H7 (cell line): ENCODE measurements at places on chromosomes 5 and 9.

DNA sequence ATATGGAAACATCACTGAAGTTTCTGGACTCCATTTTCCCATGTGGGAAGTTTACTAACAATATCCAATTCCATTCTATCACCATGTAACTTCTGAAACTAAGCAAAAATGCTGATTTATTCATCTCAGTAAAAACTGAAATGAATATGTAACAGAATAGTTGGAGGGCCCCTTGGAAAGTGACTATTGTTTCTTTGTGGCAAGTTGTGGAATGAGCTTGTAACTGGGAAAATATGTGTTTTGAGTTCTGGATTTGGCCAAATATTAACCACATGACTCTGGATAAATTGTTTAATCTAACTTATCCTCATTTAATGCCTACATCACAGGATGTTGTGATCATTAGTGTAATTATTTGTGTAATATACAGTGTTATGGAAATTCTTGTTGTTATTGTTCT lies 619.3 kb downstream of the TLE4 start:
- no peak for DNase-seq

DNA sequence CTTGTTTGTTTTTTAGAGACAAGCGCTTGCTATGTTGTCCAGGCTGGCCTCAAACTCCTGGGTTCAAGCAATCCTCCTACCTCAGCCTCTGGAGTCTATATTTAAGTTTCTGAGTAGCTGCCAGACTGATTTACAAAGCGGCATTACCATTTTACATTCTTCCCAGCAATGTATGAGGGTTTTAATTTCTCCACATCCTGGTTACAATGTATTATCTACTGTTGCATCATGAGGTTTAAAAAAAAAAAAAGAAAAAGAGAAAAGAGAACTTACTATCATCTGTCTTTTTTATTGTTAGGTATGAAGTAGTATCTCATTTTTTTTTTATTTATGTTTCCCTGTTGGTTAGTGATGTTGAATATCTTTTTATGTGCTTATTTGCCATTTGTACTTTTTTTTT lies 18.9 kb upstream of the CLINT1 start:
- DNase-seq: no peak

- no peak for DNase-seq
These were observed 60.1 kb downstream of the FOCAD start for GRCh38 chr9:20744036-20744630.

DNA sequence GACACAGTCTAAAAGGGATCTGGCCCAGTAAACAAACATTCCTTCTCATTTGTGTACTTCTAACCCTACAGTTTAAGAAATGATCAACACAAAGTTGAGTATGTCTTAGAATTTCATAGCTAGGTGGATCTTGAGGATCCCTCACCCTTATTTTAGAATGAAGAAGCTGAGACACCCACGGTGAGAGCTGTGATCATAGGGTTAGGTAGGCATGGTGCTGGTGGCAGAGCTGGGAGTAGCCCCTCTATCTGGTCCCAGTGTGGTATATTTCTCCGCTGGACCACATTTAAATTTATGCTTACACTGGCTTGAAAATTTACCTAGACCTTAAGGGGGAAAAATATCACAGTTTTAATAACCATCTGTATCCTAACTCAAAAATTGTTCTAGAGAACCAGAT lies 39.8 kb downstream of the UGCG start:
- no peak for DNase-seq

DNA sequence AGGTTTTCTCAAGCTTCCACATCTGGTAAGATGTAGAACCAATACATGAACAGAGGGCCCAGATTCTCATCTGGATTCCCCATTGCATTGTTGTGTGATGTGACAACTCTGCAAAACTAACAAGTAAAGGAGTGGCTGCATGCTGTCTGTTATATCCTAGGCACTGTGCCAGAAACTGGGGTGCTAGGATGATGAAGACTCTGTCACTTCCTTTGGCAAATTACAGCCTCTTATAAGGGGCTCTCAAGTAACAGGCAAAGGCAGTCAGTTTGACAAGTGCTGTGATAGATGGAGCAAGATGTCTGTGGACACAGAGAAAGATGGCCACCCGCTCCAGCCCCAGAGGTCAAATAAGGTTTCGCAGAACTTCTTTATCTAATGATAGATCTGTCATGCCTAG lies 115.7 kb downstream of the PAPPA start:
- DNase-seq: no peak

- DNase-seq: peak; percentile 86
These were observed 27.1 kb downstream of the UBE2QL1 start for GRCh38 chr5:6475626-6476312.

GRCh38 chr9:32344551-32345182 lies 39.8 kb upstream of the ACO1 start:
- DNase-seq: peak; percentile 17

DNA sequence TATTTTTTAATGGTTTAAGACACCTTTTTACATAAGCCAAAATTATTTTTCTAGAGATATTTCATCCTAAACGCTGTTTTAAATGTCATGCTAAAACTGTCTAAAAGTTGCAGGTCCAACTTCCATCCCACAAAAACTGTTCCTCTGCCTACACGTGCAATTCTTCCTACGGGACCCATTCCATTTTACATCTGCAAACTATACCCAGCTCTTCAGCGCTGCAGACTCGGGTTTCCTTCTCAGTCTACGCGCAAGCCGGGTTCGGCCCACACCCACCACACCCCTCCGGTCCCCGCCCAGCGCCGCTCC lies 8.7 kb downstream of the RANBP6 start:
- no peak for DNase-seq

DNA sequence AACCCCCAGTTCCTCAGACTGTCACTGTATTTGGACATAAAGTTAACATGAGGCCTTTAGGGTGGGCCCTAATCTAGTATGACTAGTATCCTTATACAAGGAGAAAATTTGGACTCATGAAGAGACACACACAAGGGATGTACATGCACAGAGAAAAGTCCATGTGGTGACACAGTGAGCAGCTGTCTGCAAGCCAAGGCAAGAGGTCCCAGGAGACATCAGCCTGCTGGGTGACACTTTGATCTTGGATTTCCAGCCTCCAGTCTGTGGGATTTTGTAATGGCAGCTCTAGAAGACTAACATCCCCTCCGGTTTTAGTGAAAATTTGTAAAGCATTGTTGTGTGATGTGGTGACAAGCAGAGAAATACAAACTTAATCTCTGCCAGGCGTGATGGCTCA lies 66.1 kb downstream of the RAI14 start:
- DNase-seq: no peak

GRCh38 chr5:39062530-39062929 lies 11.7 kb downstream of the RICTOR start:
- no peak for DNase-seq

DNA sequence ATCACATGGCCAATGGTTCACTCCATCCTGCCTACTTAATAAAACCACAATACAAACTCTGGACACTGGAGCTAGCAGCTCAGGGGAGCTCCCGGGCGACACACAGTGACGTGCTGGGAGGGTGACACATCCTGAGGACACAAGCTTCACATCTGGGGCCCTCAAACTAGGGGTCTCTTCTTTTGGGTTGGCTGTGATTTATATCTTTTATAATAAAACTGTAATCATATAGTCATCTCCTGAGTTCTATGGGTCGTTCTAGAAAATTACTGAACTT lies 12.1 kb upstream of the MAPK9 start:
- no peak for DNase-seq

DNA sequence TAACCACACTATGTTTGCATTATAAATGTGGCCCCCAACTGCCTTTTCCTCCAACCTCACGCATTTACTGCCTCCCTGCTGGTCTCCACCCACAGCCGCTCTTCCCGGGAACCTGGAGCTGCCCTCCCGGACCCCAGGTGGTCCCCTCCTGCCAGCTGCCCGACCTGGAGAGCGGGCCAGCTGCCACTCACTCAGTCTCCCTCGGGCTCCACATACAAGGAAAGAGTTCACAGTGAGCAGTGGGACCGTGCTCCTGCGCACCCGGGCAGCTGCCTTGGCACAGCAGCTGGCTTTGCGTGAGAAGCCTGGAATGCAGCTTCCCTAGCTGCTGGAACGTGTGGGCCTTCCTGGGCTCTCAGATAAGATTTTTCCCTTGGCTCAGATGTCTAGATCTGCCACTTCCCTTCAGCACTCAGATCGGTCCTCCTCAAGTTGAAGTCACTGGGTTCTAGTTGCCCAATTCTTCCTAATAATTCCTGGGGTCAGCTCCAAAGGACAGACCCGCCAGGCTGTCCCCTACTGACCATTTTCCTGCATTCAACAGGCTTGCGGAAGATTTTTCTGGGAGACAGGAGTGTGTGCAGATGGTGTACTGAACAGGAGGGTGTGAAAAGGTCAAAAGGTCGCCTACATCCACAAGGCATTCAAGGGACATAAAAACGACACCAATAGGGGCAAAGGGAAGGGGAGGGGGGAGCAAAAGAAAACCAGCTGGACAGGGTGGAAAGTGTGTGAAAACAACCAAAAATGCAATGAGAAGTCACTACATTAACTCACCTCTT lies 69.1 kb downstream of the MYO10 start:
- DNase-seq: peak; percentile 73

- no peak for DNase-seq
These were observed 11.2 kb downstream of the CCNI2 start for GRCh38 chr5:132758451-132758850.

DNA sequence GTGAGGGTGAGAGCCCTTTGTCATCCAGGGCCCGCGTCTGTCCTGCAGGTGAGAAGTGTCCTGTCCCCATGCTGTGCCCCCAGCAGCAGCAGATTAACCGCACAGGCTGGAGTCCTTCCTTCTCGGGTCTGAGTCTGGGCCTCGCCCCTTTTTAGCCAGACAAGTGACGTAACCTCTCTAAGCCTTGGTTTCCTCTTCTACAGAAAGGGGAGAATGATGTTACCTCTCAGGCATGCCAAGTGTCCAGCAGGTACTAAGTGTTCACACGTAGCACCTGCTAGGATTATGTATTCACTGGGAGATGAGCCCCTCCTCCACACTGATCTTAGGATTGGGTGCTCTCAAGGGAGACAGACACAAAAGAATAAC lies 6.9 kb downstream of the NEURL1B start:
- DNase-seq: no peak

DNA sequence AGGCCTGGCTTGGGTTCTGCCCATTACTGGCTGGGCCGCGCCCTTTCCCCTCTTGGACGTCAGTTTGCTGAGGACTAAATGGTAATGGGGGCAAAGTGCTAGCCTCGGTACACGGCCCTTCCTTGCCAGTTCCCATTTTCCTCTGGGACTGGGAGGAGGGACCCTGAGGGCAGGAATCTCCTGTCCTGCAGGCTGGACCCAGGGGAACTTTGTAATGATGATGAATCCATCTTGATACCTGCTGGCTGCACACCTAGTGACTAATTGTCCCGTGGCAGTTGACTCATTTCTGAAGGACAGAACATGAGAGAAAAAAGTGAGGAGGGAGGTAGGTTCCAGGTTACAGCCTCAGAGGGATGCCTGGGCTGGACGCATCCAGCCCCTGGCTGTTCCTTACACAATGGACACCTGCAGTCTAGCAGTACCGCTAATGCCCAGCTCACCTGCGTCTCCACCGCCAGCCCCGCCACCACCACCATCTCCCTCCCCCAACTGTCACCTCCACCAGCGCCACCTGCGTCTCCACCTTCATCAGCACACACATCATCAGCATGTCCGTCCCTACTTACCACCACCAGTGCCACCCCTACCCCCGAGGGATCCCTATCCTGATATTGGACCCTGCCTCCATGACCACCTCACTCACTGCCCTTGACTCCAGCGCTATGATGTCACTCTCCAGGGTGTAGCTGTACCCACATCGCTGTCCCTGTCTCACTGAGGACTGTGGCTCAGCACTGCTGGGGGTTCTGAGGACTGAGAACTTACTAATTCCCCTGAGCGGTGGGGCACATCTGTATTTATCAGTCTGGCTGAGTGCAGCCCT lies 4.3 kb downstream of the CDHR2 start:
- no peak for DNase-seq

DNA sequence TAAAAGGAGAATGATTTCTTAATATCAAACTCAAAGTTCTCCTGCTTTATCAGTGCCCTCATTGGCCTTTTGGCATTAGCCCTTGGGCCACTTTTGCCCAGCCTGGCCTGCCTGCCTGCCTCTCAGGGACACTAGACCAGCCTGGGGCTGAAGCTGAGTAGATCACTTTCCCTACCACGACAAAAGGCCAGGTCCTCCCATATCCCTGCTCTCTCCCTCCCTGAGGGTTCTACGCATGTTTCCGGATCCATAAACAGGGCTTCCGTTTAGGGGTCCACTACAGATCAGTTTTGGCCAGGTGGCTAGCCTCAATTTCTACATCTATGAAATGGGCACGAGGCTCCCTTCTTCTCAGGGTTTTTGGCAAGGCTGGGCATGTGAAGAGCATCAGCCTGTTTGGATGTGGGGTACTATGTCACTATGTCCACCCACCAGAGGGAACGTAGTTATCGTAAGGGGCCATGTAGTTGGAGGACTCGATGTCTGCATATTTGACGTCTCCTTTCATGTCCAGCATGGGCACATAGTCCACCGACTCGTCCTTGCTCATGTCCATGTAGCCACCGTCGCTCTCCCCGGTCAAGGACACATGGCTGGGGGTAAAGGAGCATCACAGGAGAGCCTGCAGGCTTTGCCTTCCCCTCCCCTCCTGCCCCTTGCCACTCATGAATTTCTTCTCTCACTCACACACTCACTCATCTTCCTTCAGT lies 34.0 kb downstream of the PDGFRB start:
- no peak for DNase-seq
